Effector memory CD8-positive, alpha-beta T cell (primary cell): ENCODE measurements at places on chromosomes 11 and 22.

DNA sequence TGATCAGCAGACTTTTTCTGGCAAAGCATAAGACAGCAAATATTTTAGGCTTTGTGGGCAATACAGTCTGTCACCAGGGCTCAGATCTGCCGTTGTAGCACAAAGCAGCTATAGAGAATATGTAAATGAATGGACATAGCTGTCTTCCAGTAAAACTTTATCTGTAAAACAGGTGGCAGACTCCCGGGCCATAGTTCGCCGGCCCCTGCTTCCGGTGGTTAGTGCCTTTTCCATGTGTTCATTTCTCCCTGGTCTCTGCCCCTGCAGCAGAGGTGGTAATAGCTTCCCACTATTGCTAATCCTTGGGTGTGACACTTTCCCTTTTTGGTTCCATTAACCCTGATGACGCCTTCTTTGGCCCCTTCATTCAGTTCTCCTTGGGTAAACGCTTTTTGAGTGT lies 93.7 kb upstream of the LDLRAD3 start:
- no peak for DNase-seq

- DNase-seq = no peak
These were observed 83.9 kb upstream of the TIMP3 start for GRCh38 chr22:32717337-32718240.

DNA sequence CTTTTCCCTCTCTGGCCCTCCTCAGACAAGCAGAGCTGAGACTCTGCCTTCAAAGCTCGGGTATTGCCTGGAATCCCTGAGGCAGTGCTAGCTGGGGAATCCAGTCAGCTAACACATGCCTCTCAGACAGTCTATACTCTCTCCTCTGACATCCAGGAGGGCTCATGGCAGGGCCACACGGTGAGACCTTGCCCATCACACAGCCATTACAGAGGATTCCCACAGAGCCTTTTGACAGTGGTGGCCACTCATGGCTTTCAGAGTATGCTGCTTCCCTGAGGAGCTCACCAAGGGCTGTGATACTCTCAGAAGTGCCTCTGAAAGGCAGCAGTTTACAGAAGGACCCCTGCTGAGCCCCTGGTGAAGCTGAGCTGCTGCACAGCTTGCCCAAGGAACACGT lies 165.3 kb downstream of the RRAS2 start:
- DNase-seq = no peak

DNA sequence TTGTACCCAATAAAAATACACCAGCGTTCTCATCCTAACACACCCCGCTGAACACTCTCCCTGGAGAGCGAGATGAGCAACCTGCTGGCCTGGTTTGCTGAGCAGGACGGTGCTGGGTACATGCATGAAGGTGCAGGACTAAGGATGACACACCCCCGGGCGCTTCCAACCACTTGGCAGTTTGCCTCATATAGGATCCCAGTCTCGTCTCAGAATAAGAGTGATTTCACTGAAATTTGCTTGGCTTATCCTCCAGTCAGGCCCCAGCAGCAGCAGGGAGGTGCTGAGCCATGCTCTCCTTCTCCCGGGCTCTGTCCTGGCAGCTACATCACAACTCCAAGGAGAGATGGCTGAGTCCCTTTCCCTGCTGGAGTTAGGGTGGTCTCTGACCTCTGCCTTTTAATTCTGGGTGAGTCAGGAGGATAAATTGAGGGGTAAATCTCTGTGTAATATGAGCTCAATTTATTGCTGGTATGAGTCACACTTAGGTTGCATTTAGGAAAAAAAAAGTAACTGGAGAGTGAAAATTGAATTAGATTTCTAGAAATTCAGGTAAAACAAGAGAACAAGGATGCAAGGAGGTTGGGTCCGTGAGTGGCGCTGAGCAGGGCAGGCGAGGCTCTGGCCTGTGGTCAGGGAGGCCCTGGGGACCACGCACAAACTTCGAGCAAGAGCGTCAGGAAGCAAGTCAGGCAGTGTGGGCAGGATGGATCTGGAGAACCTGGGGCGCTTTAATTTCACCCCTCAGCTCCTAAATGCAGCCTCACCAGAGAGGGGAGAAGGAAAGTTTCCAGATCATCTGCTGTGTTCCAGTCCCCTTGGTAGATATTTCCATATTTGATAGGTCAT lies 974.0 kb downstream of the TBC1D22A start:
- no peak for DNase-seq

GRCh38 chr11:117807482-117808327 lies 10.7 kb upstream of the DSCAML1 start:
- DNase-seq = peak; percentile 76

DNA sequence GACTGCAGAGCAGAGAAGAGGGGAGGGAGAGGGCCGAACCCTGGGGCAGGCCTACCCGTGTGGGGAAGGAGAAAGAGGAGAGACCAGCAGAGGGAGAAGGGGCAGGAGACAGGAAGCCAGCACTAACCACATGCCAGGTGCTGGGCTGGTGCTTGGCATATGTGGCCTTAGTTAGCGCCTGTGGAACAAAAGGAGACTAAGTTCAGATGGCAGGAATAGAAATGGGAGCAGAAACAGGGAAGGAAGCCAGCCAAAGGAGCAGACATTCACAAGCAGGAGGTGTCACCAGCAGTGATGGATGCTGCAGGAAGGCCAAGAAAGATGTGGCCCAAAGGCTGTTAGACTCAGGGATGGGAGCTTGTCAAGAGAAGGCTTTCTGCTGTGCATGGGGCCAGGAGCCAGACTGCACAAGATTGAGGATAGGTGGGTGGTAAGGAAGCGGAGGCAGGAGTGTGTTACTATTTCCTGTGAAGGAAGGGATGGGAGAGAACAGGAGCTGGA lies 26.7 kb downstream of the TREH start:
- DNase-seq = no peak

- DNase-seq = no peak
These were observed 35.3 kb upstream of the POU2AF1 start for GRCh38 chr11:111414267-111414931.

GRCh38 chr11:119107538-119108145 lies 498 bp downstream of the C2CD2L start:
- DNase-seq = no peak

DNA sequence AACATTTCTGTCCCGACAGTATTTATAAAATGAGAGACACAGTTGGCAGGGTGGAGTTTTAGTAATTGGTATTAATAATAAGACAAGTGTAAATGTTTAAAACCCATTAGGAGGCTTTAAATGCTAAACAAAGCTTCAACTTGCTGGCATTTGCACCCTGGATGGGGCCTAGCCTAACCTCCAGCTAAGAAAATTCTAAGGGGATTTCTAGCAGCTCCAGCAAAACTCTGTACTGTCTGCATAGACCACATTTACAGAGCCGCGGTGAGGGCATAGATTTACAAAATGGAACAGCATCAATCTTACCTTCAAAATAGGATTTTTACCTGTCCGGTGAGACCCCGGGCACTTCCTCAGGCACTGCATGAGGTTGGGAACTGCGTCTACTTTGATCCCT lies 113.9 kb upstream of the ANO1 start:
- no peak for DNase-seq

- no peak for DNase-seq
These were observed 8.6 kb downstream of the CCDC34 start for GRCh38 chr11:27354359-27354965.

GRCh38 chr22:32562401-32562800 lies 87.8 kb downstream of the FBXO7 start:
- DNase-seq = no peak

DNA sequence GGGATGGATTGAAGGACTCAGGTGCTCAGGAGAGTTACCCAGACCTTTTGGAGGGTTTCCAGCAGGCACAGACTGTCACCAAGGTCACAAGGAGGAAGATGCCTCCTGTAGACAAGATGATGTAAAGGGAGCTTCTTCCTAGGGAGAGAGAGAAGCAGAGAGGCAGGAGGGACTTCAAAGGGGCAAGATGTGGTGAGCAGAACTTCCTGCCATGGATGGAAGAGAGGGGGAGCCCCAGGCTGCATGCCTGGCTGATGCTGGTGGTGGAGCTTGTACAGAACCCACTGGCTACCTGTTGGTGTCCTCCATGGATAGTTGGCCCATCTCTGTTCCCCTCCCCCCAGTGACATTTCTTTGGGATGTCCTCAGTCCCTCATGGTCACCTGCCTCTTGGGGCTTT lies 4.2 kb downstream of the HEPN1 start:
- DNase-seq = no peak

DNA sequence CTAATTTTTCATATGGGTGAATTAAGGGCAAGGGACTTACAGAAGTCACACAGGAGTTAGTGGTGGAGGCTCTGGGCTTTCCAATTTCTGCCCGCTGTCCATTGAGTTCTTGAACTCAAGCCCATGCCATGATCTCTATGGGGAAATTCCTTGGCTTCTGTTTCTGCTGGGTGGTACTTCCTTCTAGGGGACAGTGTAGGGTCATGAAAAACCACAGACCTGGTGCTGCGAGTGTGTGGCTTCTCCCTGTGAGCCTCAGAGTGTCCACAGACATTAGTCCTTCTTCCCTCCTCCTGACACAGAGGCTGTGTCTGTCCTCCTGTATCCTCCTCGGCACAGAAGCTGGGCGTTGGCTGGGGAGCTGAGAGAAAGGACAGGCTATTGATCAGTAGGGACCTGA lies 6.3 kb upstream of the SEZ6L start:
- no peak for DNase-seq

GRCh38 chr11:74023276-74023675 lies 14.4 kb upstream of the UCP3 start:
- no peak for DNase-seq

DNA sequence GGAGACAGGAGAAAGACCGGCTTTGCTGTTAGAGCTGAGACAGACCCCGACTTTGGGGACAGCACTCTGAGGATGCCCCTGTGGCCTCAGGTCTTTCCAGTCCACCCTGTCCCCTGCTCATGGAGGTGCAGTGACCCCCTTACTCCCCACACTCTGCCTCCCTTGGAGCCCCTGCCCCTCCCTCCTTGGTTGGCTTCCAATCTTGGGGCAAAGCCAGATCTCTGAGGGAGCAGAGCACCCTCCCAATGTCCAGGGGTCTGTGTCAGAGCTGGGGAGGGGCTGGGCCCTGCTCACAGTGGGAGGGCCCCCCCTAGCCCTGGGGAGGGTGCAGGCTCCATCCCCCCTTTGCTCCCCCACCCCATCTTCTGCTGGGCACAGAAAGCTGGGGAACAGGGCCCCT lies 50.0 kb downstream of the IGLL1 start:
- no peak for DNase-seq

GRCh38 chr11:86784241-86784681 lies 16.1 kb upstream of the PRSS23 start:
- DNase-seq = no peak

- DNase-seq = no peak
These were observed 374.3 kb upstream of the MPPED2 start for GRCh38 chr11:30960387-30960992.

GRCh38 chr22:45709866-45710265 lies 38.2 kb downstream of the ATXN10 start:
- no peak for DNase-seq
